ENCODE measurements at places on chromosomes 3 and 15.
A peak's percentile ranks its signal among the peaks of the same experiment; 100 is the strongest.

DNA sequence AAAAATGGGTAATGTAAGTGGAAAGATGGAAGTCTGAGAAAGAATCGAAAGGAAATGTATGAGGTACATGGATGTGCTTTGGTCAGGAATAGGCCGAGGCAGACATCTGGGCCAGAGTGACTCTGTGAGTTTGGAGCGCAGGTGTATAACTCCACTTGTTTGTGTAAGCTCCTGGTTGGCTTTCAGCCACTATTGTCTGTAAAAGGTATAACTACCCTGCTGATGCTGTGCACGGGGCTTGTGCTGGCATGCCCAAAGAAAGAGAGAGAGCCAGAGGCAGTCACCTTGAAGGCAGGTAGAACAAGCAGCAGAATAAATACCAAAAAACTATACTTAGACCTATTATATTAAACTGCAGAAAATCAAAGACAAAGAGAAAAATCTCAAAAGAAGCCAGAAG is 32.7 kb upstream of the CD96 start:
- DNase-seq = no peak

DNA sequence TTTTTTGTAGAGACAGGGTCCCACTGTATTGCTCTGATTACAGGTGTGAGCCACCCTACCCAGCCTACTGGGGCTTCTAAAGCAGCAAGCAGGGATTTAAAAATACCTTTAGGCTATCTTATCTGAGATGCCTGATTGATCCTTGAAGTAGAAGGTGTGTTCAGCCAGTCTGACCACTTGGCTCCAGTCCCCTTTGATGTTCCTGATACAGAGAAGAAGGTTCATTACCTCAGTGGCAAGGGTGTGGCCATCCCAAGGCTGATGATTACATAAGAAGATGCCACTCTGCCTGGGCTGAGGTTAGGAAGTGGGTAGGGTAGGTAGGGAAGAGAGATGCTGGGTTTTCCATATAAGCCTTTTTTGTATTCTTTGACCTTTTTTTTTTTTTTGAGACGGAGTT is 11.2 kb upstream of the DCAF1 start:
- no peak for DNase-seq

GRCh38 chr15:60096157-60096556 is 92.0 kb downstream of the FOXB1 start:
- DNase-seq = no peak

GRCh38 chr3:188284455-188285212 is 130.7 kb downstream of the LPP start:
- DNase-seq = no peak

GRCh38 chr3:8555725-8556472 is 54.3 kb downstream of the LMCD1 start:
- no peak for DNase-seq

- DNase-seq = no peak
Measured at GRCh38 chr15:70478251-70478990, 284.9 kb downstream of the UACA start.

GRCh38 chr3:153963012-153963411 is 158.2 kb upstream of the ARHGEF26 start:
- no peak for DNase-seq

DNA sequence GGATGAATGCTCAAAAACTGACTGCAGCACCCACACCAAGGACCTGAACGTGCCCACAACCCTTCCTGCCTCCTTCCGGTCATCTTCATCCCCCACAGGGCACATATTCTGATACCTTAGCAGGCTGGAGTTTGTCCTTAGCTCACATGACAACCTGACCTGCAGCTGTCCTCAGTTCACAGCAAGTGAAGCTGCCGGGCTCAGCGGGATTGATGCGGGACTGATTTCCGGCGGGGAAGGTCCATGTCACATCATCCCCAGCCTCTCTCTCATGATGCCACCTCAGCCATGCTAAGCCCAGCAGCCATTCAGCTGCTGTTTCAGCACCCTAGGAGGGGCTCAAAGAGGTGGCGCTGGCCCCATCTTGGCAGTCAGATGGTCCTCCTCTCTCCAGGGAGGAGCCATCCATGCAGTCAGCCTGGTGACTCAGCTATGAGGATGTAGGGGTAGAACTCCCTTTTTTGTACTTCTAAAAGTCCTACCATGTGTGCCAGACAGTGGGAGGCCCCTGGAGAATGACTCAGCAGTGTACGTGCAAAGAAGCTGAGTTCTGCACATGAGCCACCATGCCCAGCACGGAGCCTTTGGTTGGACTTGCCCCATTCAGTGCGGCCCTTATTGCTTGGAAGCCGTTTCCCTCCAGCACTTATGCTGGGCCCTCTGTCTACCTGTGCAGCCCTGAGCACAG is 9.5 kb downstream of the CA12 start:
- DNase-seq = no peak

GRCh38 chr15:40357246-40357645 is 773 bp upstream of the DISP2 start:
- DNase-seq = no peak

- no peak for DNase-seq
Measured at GRCh38 chr3:149713730-149714654, 38.3 kb downstream of the COMMD2 start.

GRCh38 chr15:94692710-94693109 is 461.3 kb downstream of the MCTP2 start:
- DNase-seq = no peak

DNA sequence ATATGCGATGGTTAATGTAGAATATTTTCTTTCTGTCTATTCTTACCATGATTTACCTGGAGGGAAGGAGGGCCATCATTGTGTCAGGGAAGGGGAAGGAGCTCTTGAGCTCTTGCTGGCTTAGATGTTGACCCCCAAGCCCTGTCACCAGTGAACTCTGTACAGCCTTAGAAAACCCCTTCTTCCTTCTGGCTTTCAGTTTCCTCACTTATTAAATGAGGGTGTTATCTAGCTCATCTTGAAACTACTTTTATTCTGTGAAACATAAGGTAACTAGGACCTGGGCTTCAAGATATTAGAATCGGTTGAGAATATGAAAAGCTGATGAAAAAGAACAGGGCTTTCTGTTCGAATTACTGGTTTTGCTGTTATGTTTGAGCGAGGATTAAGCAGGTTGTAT is 25.1 kb upstream of the UTS2B start:
- DNase-seq = no peak

DNA sequence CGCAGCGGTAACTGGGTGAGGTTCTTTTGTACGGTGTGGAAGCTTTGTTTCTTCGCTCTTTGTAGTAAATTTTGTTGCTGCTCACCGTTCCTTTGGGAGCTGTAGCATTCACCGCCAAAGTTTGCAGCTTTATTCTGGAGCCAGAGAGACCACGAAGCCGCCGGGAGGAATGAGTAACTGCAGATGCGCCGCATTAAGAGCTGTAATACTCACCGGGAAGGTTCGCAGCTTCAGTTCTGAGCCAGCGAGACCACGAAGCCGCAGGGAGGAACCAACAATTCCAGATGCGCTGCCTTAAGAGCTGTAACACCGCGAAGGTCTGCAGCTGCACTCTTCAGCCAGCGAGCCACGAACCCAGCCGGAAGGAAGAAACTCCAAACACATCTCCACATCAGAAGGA is 56.0 kb upstream of the DYNC1LI1 start:
- DNase-seq = no peak

DNA sequence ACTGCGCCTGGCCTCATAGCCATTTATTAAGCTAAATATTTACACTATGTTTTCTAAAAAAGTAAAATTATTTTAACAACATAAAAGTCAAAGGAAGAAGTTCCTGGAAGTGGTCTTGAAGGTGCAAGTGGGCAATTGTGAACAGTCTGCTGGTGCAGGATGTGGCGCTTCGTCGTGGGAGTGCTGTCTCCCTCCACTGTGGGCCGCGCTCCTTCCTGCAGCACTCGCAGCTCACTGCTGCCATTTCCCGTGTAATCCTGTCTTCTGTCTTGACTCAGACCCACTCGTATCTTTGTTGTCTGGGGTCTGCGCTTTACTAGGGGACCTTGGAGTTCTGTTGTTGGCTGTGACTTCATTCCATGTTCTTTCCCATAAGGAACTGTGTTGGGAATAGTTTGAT is 56.3 kb downstream of the APBA2 start:
- no peak for DNase-seq

DNA sequence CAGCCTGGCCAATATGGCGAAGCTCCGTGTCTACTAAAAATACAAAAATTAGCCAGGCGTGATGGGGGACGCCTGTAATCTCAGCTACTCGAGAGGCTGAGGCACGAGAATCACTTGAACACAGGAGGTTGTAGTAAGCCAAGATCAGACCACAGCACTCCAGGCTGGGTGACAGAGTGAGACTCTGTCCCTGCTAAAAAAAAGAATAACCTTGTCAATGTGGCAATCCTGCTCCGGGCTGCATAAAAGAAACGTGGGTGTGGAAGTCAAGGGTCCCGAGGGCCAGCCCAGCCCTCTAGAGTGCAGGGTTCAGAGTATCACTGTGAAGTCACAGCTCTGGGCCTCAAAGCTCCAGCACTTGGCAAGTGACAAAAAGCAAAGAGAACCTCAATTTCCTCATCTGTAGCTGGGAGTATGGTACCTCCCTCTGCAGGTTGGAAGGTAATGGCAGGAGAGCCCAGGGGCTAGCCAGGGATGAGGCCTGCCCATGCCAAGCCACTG is 73.5 kb upstream of the IQSEC1 start:
- no peak for DNase-seq

DNA sequence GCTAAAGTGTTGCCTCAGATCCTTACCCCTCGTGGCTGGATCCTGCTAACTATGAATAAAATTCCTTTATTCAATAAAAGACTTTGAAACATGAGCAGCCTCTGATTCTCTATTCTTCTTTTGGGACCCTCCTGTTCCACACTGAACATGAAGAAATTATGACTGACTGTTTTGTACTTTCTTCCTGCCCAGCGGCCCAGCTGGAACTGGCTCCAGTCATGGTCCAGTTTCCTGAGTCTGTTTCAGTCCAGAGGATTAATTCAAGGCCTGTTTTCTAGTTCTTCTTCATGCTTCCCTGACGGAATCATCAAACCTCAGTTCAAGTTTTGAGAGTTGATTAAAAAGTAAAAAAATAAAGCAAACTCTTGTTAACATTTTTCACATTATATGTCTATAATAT is 52.6 kb upstream of the CP start:
- DNase-seq = no peak

DNA sequence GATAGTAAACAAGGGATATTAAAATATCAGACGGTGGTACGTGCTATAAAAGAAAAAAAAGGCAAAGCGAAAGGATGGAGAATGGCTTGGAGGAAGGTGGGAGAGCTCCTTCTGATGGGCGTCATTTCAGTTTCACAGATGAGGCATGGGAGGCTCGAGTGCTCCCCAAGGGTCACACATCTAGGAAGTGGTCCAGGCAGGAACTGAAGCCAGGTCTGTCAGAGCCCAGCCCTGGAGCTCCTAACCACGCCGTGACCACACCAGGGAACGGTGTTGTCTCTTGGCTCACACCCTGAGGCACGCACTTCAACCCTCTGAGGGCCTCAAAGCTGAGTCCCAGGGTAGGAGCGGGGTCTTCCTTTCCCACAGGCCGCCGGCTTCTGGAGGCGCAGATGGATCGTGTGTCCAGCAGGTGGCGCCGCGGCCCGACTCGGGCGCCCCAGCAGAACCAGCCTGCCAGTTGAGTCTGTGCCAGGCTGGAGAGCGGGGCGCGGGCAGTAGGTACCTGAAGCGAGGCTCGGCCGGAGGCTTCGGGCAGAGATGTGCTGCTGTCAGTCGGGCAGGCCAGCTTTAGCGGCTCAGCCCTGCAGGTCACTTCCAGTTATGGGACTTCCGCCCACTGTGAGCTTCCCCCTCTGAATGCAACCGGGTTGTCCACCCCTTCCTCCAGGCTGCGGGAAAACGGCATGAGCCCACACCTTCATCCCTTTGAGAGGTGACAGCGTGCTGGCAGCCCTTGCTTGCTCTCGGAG is 68.1 kb downstream of the SLC6A1 start:
- DNase-seq = peak; percentile 89

GRCh38 chr15:89118481-89118989 is 30.3 kb downstream of the ABHD2 start:
- DNase-seq = no peak
